ENCODE measurements at places on chromosomes 4 and X.

DNA sequence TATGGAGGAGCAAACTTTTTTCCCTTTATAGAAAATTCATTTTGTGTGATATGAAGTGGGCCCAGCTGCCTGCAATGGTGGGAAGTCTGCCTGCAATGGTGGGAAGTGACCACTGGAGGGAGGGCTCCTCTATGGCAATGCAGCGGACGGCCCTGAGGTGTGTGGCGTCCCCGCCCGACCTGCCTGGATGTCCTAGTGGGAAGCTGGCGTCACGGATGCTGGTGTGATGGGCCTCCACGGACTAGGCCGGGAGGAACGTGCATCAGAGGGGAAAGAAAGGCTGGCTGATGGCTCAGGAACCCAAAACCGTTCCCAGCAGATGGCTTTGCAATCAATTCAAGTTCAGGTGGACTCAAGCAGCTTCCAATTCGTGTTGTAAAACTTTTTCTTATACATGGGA, 177.9 kb downstream of the AFAP1 start:
- DNase-seq: peak; percentile 29

- peak; percentile 68 for DNase-seq
Measured at GRCh38 chr4:160316036-160316435, 1213.2 kb downstream of the RAPGEF2 start.

DNA sequence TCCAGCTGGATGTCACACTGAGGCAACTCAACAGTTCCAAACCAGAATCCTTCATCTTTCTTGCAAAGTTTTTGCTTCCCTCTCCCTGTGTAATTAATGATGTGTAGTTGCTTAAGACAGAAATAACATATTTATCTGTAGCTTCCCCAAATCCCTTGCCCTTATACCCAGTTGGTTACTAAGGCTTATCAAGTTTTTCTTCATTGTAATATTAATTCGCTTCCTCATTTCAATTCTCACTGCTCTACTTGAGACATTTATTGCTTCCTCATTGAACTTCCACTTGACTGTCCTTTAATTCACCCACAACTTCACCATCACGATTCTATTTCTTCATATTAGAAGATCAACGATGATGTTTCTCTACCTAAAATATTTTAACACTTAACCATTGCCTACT, 386.6 kb upstream of the CPEB2 start:
- no peak for DNase-seq

DNA sequence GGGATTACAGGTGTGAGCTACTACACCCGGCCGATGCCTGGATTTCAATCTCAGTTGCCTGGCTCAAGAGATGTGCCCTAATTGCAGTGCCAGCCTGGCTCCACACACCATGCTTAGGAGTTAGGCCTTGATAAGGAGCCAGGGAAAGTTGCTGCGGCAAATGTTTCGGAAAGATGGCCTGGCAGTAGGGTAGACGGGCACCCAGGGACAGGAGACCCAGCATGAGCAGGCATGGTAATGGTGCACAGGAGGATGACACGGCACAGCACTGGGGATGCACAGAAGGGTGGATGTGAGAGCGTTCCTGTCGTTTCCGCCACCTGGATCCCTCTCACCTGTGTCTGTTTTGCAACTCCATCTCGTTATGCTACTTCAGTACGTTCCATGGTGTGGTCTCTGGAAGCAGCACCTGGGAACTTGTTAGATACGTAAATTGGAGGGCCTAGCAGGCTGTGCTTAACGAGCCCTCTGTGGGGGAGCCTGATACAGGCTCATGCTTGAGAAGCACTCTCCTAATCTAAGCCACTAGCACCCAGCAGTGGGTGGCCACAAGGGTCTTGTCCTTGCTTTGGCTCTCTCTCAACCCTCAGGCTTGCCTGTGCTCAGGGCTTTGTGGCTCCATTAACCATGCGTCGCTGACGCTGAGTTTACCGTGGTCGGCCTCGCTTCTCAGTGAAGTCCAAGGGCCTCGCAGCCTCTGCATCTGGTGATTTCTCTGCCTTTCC, 20.3 kb downstream of the RNF4 start:
- no peak for DNase-seq

- DNase-seq: no peak
Measured at GRCh38 chrX:31445542-31445941, 373.7 kb upstream of the FTHL17 start.

- no peak for DNase-seq
Measured at GRCh38 chr4:4572821-4573220, 31.0 kb upstream of the STX18 start.

DNA sequence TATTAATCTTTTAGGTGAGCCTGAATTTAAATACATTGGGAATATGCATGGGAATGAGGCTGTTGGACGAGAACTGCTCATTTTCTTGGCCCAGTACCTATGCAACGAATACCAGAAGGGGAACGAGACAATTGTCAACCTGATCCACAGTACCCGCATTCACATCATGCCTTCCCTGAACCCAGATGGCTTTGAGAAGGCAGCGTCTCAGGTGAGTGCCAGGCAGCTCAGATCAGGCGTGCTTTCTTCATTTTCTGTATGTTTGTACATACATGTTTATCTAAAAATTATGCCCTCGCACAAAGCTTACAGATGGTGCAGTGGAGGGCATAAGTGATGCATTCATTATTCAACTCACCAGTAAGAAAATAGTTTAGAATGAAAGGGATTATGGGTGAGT, 85.6 kb downstream of the CPE start:
- DNase-seq: no peak

DNA sequence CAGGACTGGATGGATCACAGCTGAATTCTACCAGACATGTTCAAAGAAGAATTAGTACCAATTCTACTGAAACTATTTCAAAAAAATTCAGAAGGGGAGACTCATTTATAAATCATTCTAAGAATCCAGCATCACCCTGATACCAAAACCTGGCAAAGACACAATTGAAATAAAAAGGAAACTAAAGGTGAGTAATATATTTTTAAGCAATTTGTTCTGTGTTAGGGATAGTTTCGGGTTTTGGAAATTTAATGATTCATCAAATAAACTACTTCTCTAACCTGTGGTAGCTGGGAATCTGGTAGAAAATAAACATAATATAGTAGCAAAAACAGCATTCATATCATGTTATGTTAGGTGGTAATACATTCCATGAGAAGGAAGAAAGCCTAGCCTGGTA, 662.2 kb upstream of the BOD1L1 start:
- no peak for DNase-seq

DNA sequence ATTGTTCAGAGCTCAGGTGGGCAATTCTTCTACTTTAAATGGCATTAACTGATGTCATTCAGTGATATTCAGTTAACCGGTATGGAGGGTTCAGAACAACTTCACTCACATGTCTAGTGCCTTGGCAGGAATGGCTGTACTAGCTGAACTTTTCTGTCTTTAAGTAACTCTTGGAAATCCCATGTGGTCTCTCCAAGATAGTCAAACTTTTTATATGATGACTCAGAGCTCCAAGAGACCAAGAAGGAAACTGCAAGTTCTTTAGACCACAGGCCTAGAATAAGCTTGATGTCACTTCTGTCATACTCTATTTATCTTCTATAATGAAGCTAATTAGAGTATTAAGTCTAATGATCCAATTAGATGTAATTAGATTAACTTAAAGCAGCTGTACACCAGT, 24.9 kb downstream of the LHFPL1 start:
- no peak for DNase-seq

- no peak for DNase-seq
Measured at GRCh38 chrX:40383360-40383759, 197.4 kb upstream of the ATP6AP2 start.

- peak; percentile 70 for DNase-seq
Measured at GRCh38 chr4:3660086-3660927, 105.9 kb upstream of the ADRA2C start.
